Activated T-cell treated with anti-CD3 and anti-CD28 coated beads, Interleukin-2, amount 50 U/mL, for 48 hours (primary cell): ENCODE measurements at places on chromosomes 3 and 15.
A peak's percentile ranks its signal among the peaks of the same experiment; 100 is the strongest.

DNA sequence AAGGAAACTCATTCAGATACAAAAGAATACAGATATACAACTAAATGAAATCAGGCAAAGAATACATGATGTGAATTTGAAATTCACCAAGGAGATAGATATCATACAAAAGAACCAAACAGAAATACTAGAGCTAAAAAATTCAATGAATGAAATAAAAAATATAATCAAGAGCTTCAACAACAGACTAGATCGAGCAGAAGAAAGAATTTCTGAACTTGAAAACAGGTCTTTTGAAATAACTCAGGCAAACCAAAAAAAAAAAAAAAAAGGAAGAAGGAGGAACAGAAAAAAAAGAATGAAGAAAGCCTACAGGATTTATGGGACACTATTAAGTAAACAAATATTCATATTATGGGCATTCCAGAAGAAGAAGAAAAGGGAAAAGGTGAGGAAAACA is 137.8 kb downstream of the DMXL2 start:
- no peak for DNase-seq

DNA sequence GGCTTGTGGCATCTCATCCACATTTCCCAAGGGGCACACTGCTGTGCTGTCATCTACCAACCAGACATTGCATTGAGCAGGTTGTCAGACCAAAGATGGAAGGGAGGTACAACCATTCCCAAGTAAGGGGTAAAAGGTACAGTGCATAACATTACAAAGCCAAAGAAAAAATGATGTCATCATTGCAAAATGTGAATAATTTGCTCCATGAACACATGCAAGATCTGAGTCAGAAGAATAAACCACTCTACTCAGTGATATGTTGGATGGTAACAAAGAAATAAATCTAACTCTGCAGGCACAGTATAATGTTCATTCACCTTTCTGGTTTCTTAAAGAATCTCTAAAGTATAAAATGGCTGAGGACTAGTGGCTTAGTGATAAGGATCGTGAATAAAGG is 202.7 kb downstream of the MAGI1 start:
- DNase-seq, result no peak

DNA sequence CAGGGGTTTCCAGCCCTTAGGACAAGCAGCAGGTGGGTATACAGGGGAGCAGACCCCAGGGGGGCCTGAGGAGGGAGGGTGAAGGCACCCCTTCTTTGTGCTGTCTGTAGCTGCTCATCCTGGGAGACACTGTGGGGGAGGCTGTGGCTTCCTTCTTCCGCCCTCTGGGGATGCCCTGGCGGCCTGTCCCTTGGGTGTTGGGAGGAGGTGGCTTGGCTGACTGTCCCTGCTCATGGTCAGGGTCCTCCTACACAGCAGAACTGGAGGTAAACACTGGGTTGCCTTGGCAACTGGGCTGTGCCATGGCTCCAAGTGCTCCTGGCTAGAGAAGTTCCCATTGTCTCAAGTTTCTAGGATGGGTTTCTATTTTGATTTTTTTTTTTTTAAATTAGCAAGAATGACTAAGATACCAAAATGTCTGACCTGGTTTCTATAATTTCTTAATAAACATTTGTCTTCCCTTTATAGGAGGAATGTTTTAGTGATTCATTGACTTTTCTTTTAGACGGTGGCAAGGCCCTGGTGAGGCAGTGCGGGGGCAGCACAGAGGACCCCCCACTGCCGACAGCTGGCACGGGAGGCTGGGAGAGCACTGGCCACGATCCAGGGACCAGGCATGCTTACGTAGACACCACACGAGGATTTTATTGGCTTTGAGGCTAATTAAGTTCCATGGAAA is 12.4 kb downstream of the KLF13 start:
- DNase-seq, result peak; percentile 71

DNA sequence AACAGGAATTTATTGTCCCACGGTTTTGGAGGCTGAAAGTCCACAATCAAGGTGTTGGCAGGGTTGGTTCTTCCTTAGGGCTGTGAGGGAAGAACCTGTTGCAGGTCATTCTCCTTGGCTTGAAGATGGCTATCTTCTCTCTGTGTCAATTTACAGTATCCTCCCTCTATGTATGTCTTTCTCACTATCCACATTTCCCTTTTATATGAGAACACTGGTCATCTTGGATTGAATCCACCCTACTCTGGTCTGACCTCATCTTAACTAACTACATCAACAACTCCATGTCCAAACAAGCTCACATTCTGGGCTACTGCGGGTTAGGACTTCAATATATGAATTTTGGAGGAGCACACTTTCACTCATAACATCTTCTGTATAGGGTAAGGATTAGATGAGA is 61.9 kb downstream of the CLDN1 start:
- DNase-seq, result no peak

DNA sequence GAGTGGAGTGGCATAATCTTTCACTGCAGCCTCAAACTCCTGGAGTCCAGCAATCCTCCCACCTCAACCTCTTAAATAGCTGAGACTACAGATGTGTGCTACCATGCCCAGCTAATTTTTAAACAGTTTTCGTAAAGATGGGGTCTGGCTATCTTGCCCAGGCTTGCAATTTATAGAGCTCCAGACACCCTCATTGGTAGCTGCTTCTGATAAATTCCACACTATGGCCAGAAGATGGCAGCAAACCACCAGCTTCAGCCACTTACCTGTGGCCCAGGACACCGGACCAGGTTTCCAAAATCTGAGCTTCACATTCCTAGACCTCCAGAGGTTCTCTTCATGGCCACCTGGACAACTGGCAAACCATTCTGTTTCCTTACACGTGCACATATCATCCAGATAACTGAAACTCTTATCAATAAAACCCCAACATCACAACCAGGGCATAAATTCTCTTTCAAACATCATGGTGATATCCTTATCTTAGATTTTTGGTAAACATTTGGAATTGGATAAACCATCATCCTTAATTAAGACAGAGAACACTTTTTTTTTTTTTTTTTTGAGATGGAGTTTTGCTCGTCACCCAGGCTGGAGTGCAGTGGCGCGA is 28.9 kb downstream of the FBXW12 start:
- peak; percentile 63 for DNase-seq

DNA sequence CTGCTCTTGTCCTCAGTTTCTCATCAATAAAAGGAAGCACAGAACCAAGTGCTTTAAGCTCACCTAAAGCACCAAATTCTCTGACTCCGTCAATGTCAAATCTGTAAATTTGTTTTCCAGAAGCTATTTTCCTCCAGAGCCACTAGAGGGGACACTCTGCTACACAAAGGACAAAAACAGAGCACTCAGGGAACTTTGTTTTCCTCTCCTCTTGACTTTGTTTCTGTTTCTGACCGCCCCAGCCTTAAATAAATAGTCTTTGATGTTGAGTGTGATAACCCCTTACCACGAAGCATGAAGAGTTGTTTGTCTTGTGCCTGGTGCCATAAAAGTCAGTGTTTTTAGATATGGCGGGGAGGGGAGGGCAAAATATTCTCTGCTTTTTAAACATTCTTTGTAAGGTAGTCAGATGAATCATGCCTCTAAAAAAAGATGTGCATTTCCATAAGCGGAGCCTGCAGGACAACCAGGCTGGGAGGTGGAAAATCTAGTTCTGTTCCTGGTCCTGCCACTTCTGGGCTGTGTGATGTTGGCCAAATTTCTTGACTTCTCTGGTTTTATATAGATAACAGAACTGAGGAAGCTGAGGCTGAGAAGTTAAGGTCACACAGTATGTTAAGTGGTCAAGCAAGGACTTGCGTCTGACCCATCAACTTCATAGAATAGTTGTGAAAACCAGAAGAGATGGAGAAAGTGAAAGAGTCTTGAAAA is 7.3 kb upstream of the ZBTB38 start:
- no peak for DNase-seq
